ENCODE measurements at places on chromosomes 2 and 18.

- no peak for DNase-seq
These were observed 33.5 kb downstream of the SOWAHC start for GRCh38 chr2:109647636-109648035.

GRCh38 chr18:36458306-36458705 is 160.8 kb downstream of the FHOD3 start:
- DNase-seq = no peak

GRCh38 chr18:69934601-69935265 is 12.9 kb downstream of the CD226 start:
- peak; percentile 91 for DNase-seq

- no peak for DNase-seq
These were observed 4.6 kb downstream of the PPP1R7 start for GRCh38 chr2:241154915-241155314.

GRCh38 chr2:85725451-85725850 is 28.3 kb upstream of the ATOH8 start:
- no peak for DNase-seq

DNA sequence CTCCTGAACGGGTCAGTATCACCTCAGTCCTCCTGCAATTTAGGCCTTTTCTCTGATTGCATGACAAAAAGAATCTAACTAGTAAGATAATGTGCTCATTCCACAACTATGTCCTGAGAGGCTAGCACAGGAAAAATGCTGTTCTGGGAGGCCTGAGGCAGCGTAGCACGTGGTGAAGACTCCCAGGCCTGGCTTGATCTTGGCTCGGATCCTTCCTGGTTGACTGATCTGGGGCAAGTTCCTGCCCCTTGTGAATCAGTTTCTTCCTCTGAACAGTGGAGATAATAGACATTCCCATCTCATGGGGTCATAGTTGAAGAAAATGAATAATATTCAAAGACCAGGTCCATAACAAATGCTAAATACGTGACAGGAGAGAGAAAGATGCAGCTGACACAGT is 12.3 kb downstream of the FBLN7 start:
- DNase-seq = no peak

DNA sequence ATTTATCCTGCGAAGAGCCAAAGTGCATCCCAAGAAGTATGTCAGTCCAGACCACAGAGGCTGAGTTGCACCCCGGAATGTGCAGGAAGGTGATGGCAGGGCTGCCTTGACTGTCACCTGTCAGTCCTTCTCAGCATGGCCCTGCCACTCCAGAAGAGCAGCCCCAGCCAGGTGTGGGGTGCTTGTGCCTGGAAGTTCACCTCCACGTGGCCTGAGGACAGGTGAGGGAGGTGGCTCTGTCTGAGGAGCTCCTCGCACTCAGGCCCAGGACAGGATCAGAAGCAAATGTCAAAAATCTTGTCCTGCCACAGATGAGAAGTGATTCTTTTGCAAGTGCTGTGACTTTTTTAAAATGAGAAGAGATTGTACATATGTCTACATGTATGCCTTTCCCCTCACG is 31.4 kb upstream of the B3GNT7 start:
- DNase-seq = no peak

GRCh38 chr2:104249629-104250028 is 604.3 kb upstream of the POU3F3 start:
- peak; percentile 28 for DNase-seq

- DNase-seq = no peak
These were observed 323.6 kb upstream of the HS6ST1 start for GRCh38 chr2:128642316-128642715.

- DNase-seq = no peak
These were observed 77.1 kb downstream of the SPRED2 start for GRCh38 chr2:65355186-65355831.

GRCh38 chr2:224517963-224518362 is 67.2 kb downstream of the CUL3 start:
- DNase-seq = no peak

- peak; percentile 44 for DNase-seq
These were observed 220.9 kb upstream of the REV1 start for GRCh38 chr2:99710721-99711120.

DNA sequence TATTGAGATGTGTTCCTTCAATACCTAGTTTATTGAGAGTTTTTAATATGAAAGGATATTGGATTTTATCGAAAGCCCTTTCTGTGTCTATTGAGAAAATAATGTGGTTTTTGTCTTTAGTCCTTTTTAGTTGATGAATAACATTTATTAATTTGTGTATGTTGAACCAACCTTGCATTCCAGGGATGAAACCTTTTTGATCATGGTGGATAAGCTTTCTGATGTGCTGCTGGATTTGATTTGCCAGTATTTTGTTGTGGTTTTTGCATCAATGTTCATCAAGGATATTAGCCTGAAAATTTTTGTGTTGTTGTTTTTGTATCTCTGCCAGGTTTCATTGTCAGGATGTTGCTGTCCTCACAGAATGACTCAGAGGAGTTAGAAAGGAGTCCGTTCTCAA is 1710.4 kb downstream of the SUCLG1 start:
- DNase-seq = no peak

DNA sequence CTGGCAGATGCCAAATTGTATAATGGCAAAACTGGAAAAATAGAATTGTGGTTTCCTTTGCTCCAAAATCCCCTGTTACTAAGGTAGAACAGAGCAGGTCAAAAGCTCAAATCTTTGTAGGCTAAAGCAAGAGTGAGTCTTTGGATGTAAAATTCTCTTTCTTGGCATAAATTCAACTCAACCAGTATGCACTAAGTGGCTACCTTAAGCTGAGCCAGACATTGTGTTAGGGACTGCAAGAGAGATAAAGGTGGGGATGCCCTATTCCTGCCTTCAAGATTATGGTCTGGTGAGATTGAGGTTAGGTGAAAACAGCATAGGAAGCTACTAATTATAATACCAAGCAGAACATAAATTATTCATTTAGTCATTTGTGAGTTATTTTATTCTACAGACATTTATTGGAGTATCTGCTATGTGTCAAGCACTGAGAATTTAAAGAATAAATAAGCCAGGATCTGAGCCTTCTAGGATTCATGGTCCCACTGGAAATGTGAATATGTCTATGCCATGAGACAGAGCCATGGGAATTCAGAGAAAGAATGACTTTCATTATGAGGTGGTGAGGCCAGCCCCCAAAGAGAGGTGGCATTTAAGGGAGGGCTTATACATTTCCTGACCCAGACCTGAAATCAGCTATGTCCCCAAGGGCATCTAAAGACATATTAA is 198.0 kb upstream of the NCKAP5 start:
- no peak for DNase-seq

DNA sequence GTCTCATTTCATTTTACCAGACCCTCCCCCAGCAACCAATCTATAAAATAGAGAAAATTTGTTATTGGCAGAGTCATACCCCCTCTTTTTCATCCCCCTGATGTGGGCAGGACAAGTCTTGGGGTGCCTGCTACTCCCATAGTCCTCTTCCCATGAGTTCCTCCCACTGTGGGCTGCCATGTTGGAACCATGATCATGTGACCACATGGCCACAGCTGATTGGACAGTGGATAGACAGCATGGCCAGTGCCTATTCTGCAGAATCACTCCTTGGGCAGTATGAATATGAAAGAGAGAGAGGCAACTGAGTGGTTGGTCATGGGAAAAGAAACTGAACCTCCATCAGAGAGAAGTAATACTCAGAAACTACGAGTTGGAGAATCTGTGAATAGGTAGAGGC is 84.9 kb downstream of the PDCL3 start:
- DNase-seq = no peak

DNA sequence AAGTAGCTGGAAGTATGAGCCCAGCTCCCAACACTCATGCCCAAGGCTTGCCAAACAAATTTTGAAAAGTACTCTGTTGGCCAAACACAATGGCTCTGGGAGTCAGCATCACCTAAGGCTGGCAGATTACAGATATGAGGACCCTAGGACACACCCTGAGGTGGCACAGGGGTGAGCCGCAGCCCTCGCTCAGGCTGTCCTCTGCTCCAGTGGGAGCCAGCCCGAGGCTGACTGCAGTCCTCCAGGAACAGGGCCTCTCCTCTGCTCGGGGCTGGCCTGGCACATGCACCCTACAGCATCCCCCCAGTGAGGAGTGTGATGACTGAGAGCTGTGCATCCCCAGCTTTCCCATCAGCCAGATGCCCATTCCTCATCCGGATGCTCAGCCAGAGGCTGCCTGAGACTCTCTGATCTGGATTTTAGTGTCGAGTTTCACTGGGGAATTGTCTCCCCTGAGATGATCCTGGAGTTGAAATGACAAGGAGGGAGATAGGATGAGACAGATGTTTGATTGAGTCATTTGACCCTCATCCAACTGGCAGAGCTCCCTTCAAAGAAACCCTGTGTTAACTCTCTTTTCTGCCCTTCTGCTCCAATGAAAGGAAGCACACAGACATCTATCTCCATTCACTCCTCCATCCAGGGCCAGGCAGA is 269.3 kb upstream of the NCKAP5 start:
- peak; percentile 44 for DNase-seq

DNA sequence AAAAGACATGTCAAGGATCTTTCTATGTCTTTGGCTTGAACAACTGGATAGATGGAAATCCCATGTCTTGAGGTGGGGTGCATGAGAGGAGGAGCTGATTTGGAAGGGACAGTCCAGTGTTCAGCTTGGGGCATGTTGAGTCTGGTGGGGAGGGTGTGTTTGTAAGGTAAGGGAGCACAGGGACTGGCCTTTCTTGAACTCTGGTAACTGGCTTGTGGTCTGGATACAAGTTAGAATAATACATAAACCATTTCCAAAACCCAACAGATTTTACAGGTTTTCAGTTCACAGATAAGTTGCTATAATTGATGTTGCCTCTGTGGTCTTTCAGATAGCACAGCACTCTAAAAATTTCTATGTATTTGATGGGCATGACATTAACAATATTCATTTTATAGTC is 24.2 kb downstream of the RHBDD1 start:
- no peak for DNase-seq

GRCh38 chr2:117921520-117921919 is 92.3 kb downstream of the CCDC93 start:
- no peak for DNase-seq

DNA sequence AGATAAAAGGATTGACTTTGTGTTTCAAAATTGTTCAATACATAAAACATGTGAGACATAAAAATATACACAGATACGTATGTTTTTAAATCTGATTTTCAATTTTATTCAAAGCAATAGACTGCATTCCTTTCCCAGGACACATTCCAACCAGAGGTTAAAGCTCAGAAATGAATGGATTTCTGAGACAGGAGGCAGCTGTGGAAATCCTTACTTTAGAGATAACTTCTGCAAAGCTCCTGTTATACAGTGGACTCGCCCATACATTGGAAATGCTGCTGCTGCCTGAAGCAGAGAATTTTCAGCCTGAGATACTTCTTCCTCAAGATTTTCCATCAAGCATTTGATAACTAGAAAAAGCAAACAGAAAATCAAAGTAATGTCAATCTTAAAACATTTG is 43.8 kb downstream of the THADA start:
- no peak for DNase-seq

GRCh38 chr2:24164416-24164973 is 10.4 kb upstream of the FAM228A start:
- DNase-seq = no peak

GRCh38 chr2:113282747-113283533 is 4.2 kb upstream of the PAX8 start:
- peak; percentile 50 for DNase-seq

- DNase-seq = no peak
These were observed 207.1 kb upstream of the SLC8A1 start for GRCh38 chr2:40658941-40659340.

GRCh38 chr2:41026613-41027012 is 574.7 kb upstream of the SLC8A1 start:
- no peak for DNase-seq

GRCh38 chr2:182763311-182763912 is 47.4 kb downstream of the DNAJC10 start:
- peak; percentile 51 for DNase-seq

DNA sequence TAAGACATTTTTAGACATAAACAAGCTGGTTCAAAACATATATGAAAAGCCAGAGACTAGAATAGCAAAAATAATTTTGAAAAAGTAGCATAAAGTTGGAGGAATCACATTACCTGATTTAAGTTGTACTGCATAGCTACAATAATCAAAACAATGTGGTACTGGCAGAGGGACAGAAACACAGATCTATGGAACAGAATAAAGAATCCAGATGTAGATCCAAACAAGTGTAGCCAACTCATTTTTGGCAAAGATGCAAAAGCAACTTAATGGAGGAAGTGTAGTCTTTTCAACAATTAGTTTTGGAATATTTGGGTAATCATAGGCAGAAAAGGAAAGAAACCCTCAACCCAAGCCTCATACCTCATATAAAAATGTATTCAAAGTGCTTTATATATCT is 278.7 kb upstream of the ZNF521 start:
- DNase-seq = no peak

DNA sequence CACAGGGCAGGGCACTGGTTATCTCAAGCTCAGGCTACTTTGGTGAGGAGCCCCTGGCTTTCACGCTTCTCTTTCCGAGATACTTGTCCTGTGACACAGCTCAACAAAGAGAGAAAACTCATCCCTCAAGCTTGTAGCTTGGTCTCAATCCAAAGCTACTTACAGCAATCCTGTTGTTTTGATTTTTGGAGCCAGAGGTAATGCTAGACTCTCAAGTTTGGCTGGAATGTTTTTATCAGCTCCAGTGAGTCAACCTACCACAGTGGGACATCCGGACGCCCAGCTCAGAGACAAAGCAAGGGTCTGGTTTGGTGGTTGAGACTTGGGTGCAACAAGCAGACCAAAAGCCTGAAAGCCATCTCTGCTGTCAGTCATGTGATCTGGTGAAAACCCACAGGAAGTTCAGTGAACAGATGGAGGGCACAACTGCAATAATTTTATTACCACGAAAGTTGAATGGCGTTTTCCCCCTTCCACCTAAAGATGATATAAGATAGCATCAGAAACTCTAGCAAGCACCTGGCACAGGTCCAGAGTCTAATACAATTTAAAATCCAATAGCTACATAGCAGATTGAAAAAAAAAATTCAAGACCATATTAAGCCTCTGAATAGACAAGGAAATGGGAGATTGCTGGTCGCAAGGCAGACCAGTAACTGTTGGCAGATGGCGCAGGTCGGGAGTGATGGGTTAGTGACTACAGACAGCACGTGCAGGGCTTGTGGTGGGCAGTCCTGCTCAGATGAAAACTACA is 102.3 kb upstream of the SMAD7 start:
- peak; percentile 28 for DNase-seq

DNA sequence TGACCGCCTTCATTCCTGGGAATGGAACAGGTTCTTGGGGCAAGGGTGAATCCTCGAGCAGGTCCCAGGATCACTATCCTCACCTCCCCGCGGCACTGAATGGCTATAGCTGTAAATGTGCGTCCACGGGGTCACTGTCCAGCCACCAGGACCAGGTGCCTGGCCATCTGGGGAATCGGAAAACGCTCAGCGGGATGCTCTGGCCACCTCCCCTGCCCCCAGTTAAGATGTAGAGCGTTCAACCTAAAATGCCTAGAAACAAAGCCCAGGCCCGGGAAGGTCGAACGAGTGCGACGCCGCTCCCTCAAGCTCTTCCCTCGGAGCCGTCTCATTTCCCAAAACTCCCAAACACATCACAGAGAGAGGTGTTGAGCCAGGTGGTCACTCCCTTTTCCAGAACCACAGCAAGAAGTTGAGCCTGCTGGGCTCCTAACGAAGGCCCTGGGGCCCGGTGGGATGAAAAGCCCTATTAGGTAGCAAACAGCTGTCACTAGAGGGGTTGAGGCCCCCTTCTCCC is 795 bp upstream of the CAPN10 start:
- DNase-seq = no peak

Data from brain (organoid and tissue), 16 donors.